ENCODE measurements at places on chromosomes 1 and 21. TPM values are rescaled to one million over a fixed set of nuclear protein-coding genes. Genes with fewer than 3 reads are reported as not detected.

GRCh38 chr1:159959451-159959850, 5.4 kb upstream of the SLAMF9 start:
- no peak for DNase-seq

- no peak for DNase-seq
Observed at GRCh38 chr1:181742426-181742825, 259.1 kb downstream of the CACNA1E start.

- no peak for DNase-seq
Observed at GRCh38 chr1:97066860-97067259, 345.3 kb downstream of the PTBP2 start.

NBPF20 gene
- polyA plus RNA-seq = 2.1 TPM
